ENCODE measurements at places on chromosomes 7 and 10.

GRCh38 chr10:64115908-64116643 lies 594.9 kb downstream of the REEP3 start:
- DNase-seq, result no peak

DNA sequence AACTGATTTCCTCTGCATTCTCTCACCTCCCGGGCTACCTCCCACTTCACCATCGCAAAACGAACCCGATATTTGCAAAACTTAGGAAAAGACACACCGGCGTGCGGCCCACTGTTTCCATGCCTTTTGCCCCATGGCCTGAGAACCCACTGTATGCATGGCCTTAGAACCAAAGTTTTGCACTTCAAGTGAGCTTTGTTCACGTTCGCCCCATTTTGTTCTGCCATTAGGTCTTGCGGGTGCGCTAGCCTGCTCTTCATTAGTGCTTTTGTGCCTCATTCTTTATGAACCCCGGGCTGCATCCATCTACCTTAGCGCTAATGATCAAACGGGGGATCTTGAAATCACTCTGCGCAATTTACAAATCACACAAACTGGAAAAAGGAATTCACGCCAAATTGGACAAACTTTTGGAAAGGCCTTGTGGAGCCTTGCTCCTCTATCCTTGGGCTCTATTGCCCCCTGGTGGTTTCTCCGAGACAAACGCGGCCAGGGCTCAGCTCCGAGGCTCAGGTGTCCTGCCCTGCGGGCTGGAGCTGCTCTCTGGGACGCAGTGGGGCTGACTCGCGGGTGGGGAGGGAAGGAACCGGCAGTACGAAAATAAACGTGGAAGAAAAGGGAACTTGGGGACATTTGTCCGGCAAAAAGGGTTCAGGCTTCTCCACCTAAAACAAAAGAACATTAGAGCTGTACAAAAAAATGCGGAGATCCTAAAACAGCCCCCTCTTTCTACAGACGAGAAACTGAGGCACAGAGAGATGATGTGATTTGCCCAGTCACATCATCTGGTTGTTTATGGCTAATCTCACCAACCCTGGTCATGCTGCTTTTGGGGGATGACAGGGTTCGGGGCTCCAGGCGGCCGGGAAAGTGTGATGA lies 300.4 kb upstream of the NFE2L3 start:
- no peak for DNase-seq

DNA sequence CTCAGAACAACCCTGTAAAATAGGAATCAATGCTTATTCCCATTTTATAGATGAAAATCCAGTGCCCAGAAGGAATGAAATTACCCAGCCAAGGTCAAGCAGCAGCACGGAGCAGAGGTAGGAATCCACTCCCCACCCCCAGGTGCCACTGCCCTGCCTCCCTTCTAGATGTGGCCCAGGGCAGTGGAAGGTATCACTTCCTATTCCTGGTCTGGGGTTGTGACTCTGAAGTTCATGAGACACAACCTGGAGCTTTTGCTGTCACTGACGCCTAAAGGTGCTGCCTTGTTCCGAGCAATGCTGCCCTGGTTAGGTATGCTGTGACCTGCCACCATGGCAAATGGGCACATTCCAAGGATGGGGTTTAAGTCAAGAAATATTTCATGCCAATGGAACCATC lies 53.6 kb downstream of the PIK3AP1 start:
- DNase-seq, result no peak

DNA sequence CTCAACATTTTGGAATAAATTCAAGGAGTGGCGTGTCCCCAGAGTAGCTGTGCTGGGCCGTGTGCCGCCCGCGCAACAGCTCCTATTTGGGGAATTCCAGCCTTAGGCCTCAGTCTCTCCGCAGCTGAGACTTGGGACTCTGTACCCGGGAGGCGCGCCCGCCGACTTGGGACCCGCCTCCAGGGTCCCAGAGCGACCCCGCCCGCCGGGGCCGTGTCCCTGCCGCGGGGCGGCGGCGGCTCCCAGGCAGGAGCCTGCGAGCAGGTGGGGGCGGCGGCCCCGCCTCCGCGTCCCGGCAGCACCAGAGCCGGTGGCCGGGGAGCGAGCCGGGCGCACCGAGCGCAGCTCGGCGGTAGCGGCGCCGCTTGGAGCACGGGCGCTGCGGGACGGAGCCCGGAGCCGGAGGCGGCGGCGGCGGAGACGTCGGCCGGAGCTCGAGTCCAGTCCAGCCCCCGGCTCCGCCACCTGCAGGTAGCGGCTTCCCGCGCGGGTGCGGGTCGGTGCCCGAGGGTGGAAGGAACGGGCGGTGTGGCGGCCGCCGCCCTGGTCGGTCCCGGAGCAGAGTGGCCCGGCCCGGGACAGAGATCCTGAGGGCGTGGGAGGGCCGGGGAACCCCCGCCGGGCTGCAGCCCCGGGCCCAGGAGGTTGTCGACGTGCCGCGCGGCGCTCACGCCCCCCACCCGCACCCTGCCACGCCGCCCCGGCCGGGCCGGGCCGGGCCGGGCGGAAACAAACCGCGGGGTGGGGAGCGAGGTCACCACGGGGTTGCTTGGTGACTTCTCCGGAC lies at the start of gene WIPF3:
Gene WIPF3, plus strand, starts transcription at position 301 of the 787 bp plus-strand sequence. CDS start 28,217 bp downstream, outside the sequence.
- no peak for DNase-seq

DNA sequence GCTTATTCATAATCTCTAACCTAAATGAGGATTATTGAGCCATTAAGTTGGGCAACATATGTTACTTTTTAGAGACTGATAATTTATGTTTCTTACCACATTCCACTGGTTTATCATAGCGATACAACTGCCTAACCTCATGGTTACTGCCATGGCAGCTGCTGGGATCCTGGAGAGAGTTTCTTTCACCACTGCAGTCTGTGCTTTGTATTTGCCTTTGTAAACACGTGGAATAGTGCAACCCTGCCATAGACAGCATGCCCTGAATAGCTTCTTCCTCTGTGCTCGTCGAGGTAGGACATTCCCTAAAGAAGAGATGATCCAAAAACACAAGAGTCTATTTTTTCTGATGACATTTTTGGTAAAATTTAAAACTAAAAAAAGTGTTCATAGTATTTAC lies 33.7 kb upstream of the PARP12 start:
- DNase-seq, result no peak

All from stimulated activated CD8-positive, alpha-beta memory T cell treated with anti-CD3 and anti-CD28 coated beads, Interleukin-15, amount 100 ng/mL, for 24 hours (primary cell).